ENCODE measurements at places on chromosomes 2 and 18.

DNA sequence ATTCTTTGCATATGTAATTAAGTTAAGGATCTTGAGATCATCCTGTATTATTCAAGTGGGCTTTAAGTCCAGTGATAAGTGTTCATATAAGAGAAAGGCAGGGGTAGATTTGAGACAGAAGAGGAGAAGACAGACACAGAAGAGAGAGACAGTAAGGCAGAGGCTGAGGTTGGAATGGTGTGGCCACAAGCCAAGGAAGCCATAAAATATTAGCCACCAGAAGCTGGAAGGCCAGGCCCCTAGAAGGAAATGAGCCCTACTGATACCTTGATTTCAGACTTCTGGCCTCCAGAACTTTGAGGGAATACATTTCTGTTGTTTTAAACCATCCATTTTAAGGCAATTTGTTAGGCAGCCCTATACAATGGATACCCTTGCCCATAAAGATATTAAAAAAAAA lies 66.9 kb upstream of the DLX2 start:
- DNase-seq = no peak

GRCh38 chr2:105261061-105261460 lies 19.5 kb downstream of the GPR45 start:
- no peak for DNase-seq

DNA sequence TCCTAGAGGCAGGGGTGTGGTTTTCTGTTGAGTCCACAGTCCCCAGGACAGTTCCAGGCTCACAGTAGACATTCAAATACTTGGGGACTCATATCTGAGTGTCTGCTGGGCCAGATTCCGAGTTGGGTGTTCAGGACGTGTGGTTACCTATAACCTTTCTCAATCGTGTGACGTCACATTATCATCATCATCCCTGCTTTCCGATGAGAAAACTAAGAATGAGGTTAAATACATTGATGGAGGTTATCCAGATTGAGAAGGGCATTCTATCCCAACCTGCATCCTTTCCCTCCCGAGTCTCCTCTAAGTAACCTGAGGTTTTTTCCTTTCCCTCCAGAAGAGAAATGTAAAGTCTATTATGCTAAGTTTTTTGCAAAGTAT lies 204.6 kb downstream of the MGAT5 start:
- DNase-seq = no peak

- no peak for DNase-seq
Measured at GRCh38 chr2:23445450-23445868, 60.5 kb downstream of the KLHL29 start.

DNA sequence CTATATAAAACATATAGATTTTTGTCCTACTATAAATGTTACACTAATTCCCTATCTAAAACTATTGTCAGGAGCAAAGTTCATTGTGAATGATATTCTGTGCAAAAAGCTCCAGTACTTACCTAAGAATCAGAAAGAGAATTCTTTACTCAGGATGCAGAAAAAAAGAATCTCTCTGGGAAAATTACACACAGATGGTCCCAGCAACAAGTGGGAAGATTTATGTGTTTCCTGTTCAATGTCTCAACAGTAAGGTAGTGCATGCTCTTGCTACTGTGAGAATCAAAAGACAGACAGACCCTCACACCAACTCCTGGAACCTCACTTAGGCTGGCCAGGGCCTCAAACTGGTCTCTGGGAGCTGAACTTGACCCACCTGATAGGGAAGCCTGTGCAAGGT lies 11.2 kb upstream of the NAPG start:
- no peak for DNase-seq

- no peak for DNase-seq
Measured at GRCh38 chr2:202022755-202023154, 10.9 kb upstream of the FZD7 start.

GRCh38 chr2:211957799-211958198 lies 580.8 kb downstream of the ERBB4 start:
- no peak for DNase-seq

GRCh38 chr18:34330308-34330707 lies 105.6 kb upstream of the NOL4 start:
- DNase-seq = no peak

GRCh38 chr2:130878316-130878715 lies 41.6 kb downstream of the ARHGEF4 start:
- no peak for DNase-seq

- DNase-seq = no peak
Measured at GRCh38 chr2:165086337-165086736, 117.5 kb downstream of the SCN3A start.

DNA sequence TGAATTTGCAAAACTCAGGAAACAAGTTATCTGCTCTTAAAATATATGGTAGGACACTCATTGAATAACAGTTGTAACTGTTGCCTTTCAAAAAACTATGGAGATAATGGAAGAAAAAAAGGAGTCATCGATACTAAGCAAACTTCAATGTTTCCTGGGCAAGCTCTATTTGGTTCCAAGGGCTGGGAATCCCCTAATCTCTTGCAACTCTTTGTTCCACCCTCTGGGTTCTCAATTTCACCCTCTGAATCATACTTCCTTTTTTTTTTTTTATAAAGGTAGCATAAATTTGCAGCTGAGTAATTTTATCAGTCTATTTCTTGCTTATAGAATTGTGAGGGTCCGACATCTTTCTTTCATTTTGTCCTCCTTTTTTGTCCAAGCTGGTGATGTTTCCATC lies 36.7 kb downstream of the SLC9A4 start:
- no peak for DNase-seq

DNA sequence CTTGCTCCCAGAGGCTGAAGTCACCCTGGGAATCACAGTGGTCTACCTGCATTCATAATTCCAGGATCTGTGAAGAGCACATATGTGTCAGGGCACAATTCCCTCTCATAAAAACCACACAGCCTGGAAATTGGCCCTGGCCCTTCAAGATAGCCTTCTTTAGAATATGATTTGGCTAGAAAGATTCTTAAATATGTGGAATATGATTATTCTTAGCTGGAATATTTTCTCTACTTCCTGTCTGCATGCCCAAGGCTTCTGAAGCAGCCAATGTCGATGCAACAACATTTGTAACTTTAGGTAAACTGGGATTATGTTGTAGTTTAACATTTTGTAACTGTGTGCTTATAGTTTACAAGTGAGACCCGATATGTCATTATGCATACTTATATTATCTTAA lies 24.2 kb downstream of the ICOS start:
- DNase-seq = no peak

- DNase-seq = no peak
Measured at GRCh38 chr18:35500113-35500512, 2.4 kb upstream of the INO80C start.

GRCh38 chr2:233404222-233404621 lies 49.9 kb downstream of the DGKD start:
- DNase-seq = peak; percentile 38

DNA sequence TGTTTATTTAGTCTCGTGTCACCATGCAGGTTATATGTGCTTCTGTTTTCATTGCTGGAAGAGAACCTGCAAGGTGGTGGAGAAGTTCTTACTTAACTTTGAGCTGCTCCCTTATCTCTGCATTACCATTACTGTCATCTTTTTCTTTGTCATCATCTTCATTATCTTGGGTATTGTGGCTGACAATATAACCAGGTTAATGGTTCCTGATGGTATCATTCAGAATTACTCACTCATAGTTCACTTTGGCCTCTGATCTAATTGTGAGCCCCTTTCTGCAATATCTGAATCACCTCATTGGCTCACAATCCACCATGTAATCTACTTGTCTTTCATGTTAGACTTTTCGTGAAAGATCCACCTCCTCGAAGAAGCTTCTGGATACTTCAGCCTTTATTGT lies 5.0 kb downstream of the CD28 start:
- no peak for DNase-seq

GRCh38 chr2:191617575-191617974 lies 60.4 kb upstream of the NABP1 start:
- DNase-seq = peak; percentile 50

GRCh38 chr18:62346333-62347088 lies 21.4 kb downstream of the TNFRSF11A start:
- DNase-seq = no peak

DNA sequence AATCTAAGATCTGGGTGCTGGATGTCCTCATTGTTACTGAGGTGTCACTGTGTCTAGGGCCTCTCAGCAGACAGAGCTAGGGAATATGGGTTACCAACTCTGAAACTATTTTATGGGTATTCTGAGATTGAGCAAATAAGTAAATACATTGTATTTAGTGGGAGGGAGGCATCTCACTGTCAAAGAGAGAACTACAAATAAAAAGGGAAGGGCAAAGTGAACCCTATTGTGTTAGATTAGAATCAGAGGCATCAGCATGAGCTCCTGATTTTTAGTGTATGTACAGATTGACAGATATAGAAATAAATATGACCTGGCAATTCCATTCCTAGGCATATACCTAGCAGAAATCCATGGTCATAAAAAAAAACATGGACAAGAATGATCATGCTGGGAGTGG lies 33.9 kb upstream of the RAB6C start:
- DNase-seq = no peak

DNA sequence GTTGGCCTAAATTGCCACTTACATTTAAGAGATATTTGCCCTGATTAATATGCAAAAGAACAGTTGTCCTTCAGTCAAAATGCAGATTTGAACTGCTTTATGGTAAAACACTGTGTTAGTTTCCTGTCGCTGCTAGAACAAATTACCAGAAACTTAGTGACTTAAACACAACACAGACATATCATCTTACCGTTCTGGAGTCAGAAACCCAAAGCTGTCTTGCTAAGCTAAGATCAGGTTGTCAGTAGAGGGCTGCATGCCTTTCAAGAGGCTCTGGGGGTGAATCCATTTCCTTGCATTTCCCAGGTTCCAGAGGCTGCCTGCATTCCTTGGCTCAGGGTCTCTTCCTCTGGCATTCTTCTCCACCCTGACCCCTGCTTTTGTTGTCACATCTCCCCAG lies 149.5 kb downstream of the FAM161A start:
- DNase-seq = no peak
